ENCODE measurements at places on chromosomes 6 and 20.
A peak's percentile ranks its signal among the peaks of the same experiment; 100 is the strongest.

GRCh38 chr20:5687884-5688283 lies 62.3 kb upstream of the SHLD1 start:
- no peak for DNase-seq

- peak; percentile 41 for DNase-seq
Observed at GRCh38 chr6:139373154-139373927, 1.1 kb downstream of the CITED2 start.

GRCh38 chr20:32485770-32486478 lies 99.2 kb downstream of the NOL4L start:
- no peak for DNase-seq

DNA sequence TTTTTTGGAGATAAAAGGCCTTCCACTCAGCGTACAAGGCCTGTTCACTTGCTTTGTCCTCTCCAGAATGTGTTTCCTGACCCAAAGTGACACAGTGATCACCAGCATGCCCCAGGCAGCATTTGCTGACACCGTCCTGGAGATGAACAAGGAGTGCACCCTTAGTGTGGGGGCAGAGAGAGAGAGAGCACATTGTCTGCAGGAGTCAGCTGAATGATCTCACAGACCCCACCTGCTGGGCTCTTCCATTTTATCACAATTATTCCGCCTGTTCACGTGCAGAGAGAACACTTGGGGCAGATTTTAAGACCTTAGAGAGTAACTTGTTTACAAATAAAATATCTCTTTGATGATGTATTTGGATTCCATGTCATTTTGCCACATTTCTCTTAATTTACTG lies 22.4 kb upstream of the MAS1L start:
- DNase-seq = no peak

GRCh38 chr6:135066806-135067205 lies 12.2 kb upstream of the HBS1L start:
- no peak for DNase-seq

DNA sequence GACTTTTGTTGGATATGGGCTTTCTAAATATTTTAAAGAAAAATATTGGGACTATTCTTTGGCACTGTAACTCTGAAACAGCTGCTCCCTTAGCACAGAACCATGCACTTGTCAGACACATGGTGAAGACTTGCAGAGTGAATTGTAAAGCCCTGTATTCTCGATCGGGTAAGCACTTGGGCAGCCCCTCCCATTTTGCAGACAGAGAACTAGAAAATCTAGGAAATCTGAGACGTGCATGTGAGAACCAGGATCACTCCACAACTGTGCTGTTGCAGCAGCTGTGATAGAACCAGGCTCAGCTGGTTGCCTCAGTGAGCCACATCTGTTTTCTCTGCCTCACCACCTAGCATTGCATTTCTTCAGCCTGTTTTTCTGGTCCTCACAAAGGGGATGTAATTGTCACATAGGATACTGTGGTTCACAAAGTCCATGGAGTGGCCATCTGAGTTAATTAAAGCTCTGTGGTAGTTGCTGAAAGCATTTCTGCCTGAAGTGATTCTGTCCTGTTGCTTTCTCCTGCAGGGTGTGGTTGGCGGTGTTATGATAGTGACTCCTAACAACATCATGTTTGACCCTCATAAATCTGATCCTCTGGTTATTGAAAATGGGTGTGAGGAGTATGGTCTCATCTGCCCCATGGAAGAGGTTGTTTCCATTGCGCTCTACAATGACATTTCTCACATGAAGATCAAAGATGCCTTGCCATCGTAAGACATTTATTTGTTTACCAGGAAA lies 71.8 kb upstream of the HINT3 start:
- DNase-seq = no peak

- no peak for DNase-seq
Observed at GRCh38 chr6:43747784-43748183, 22.2 kb upstream of the VEGFA start.

GRCh38 chr6:56730663-56731529 lies 88.2 kb upstream of the DST start:
- DNase-seq = no peak

DNA sequence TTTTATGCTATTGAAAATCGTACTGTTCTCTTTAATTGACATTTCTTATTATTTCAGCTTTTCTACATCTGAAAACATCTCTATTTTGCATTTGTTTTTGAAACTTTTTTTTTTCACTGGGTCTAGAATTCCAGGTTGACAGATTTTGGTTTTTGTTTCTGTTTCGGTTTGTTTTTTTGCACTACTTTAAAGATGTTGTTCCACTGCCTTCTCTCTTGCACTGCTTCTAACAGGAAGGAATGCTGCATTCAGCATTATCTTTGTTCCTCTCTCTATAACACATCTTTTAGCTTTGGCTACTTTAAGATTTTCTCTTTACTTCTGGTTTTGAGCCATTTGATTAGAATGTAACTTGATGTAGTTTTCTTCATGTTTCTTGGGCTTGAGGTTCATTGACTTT lies 20.1 kb upstream of the SLC17A1 start:
- no peak for DNase-seq

- no peak for DNase-seq
Observed at GRCh38 chr6:45955597-45955996, 60.1 kb downstream of the CLIC5 start.

- no peak for DNase-seq
Observed at GRCh38 chr20:63854766-63855362, 6.4 kb upstream of the ABHD16B start.

DNA sequence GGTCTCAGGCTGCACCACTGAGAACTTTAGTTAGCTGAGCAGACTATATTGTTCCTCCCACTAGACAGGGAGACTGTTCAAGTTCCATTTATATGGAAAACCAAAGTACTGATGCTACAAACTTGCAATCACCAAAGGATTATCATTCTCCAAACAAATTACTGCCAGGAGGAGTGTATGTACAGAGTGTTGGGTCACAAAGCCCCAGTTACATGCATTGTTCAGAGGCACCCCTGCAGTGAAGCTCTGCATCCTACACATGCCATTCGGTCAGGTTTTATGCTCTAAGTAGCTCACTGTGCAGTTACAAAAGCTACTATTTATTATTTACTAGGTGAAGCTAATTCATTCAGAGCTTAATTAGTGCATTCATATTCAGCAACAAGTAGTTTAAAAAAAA lies 75.8 kb downstream of the SMLR1 start:
- DNase-seq = no peak

DNA sequence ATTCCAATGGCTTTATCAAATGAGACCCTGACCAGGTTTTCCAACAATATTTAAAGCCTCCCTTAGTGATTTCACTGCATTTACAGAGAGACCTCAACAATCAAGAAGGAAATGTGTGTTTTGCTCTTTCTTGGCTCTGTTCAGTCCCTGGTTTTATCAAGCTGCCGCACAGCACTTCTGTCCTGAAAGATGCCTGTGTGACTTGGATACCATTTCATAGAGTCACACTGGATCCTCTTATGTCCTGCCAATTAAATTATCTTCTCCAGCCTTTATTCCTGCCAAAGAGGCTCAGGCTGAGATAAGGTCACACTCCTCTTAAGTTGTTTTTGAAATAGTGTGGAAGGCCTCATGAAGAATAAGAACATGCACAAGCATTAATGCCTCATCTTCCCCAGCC lies 197.0 kb upstream of the RNF217 start:
- no peak for DNase-seq

DNA sequence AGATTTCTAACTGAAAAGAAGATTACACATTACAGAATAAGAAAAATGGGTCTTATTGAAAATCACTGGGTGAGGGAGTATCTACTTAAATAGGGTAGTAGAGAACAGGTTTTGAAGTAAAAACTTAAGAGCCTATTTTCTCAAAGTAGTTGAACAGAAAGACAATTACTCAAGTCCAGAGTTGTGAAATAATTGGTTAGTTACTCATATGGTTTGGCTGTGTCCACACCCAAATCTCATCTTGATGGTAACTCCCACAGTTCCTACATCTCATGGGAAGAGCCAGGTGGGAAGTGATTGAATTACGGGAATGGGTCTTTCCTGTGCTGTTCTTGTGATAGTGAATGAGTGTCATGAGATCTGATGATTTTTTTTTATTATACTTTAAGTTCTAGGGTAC lies 1035.3 kb upstream of the GJE1 start:
- no peak for DNase-seq

Measured in caudate nucleus (tissue), 63 donors.